Cortex of kidney (tissue), 1 donor: ENCODE measurements at places on chromosomes 1 and 21.

DNA sequence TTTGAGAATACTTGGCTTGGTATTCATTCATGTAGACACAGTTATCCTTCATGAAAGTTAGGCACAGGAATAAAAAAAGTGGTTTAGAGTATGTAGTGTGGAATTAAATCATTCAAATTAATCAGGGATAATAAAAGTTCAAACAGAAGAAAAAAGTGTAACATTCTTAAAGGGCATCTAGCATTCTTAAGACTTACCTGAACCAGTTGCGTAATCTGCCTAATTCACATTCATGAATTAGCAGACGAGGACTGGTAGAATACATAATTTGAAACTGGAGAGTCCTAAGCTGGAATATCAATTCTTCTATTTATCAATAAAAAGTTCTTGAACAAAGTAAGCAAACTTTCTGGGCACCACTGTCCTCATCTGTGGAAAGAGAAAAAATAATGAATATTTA is 157.0 kb upstream of the DEPDC1 start:
- DNase-seq = no peak

- no peak for DNase-seq
Observed at GRCh38 chr21:34545079-34545884, 33.3 kb upstream of the KCNE1 start.

DNA sequence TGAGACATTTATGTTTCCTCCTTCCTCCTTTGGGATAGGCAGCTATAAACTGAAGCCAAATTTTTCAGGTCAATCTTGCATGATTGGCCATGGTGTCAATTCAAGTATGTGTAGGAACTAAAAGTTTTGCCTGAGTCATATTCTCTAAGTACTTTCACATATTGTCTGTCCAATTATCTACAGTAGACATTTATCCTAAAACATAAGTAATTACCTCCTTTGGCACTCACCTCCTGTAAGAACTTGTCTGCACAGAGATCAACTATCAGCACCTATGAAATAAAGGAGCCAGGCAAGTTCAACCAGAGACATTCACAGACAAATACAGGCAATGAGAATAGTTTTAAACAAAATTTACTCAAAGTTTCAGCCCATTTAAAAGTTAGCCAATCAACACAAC is 14.2 kb upstream of the BCAS2 start:
- DNase-seq = no peak

GRCh38 chr1:167273027-167273800 is 52.5 kb downstream of the POU2F1 start:
- no peak for DNase-seq

DNA sequence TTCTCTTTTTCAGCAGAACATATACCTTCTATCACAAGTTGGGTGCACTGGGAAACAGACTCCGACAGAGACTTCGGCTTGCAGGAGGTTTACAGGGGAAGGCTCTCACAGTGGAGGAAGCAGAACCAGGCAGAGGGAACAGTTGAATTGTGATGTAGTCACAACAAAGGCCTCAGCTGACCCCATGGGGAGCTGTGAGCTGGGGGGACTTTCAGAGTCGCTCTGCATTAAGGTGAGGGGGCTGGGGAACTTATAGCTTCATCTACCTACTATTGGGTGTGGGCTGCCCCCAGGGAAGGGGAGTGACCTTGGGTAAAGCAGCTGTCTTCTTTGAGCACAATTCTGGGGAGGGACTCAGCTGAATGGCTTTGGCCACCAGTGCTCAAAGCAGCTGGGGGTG is 94.9 kb upstream of the POU3F1 start:
- DNase-seq = no peak

DNA sequence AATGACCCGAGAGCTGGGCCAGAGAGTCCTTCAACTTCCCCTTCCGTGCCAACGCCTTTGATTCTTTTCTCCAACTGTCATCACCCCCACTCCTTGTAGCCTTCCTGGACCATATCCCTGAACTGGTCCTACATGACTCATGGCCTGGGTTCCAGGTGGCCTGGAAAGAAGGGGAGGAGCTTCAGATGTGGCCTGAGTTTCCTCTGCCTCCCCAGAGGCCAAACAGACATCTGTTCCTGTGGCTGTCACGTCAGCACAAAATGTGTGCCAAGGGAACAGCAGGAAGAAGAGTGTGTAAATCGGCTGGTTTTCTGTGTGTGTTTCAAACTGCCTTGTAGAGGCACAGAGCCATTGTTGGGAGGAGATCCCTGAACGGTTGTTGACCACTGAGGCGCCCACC is 24.9 kb upstream of the KIRREL1 start:
- DNase-seq = no peak

DNA sequence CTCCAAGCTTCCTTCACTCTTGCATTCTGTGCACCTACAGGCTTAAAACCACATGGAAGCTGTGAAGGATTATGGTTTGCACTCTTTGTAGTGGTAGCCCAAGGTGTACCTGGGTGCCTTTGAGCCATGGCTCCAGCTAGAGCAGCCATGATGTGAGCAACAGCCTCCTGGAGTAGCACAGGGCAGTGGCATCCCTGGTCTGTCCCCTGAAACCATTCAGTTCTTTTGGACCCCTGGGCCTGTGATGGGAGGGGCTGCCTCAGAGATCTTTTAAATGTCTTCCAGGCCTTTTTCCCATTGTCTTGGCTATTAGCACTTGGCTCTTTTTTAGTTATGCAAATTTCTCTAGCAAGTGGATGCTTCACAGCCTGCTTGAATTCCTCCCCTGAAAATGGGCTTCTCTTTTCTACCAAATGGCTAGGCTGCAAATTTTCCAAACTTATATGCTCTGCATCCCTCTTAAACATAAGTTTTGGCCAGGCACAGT is 47.4 kb downstream of the CLCA4 start:
- no peak for DNase-seq

- no peak for DNase-seq
Observed at GRCh38 chr1:237386362-237387143, 344.6 kb downstream of the RYR2 start.

GRCh38 chr1:119061700-119062099 is 73.6 kb upstream of the TBX15 start:
- DNase-seq = no peak

GRCh38 chr1:184072376-184072775 is 20.8 kb downstream of the TSEN15 start:
- DNase-seq = no peak

- DNase-seq = no peak
Observed at GRCh38 chr1:12275370-12275769, 45.5 kb downstream of the VPS13D start.

DNA sequence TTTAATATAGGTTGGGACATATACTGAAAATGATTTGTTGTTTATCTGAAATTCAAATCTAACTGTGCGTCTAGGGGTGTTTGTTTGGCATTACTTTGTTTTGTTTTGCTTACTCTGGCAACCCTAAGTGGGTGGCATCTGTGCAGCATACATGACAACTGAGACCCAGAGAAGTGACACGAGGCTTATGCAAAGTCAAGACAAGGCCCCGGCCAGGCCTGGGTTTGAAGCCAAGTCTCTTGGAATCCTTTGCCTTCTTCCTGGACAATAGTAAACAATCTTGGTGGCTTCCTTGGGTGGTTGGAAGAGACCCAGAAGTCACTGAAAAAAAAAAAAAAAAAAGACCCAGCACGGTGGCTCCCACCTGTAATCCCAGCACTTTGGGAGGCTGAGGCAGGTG is 197.6 kb upstream of the TMEM51 start:
- DNase-seq = no peak

GRCh38 chr1:52142220-52143183 is 613 bp downstream of the ZFYVE9 start:
- DNase-seq = no peak

DNA sequence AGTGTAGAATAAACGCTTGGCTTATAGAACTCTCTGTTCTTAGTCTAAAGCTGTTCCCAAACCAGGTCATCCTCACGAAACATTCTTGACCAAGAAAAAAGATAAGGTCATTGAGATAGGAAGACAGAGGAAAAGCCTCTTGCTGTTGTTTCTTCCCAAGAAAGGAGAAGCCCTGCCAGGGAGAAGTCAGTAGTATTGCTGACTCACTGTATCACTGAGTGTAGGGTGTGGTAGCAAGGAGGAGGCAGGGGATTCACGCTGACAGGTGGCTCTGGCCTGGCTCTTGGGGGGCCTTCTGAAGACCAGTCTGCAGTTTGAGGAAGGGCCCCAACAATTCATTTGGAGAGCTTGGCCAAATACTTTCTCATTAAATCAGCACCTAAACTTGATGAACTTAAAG is 97.8 kb downstream of the CD247 start:
- no peak for DNase-seq

DNA sequence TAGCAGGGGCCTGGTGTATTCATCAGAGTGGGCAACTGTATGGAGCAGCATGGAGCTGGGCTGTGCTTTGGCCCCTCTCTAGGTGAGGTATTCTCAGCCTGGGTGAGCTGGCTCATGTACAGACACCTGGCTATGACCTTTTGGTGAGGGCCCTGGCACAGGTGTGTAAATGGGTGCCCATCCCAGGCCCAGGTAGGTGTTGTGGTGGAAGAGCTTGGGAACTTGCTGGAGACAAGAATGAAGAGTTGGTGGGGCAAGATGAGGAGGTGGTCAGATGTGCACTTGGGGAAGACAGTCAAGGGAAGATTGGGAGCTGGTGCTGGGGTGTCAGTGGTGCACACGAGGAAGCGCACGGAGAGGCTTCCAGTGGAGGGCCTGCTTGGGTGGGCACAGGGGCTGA is 95.5 kb downstream of the TRIM11 start:
- no peak for DNase-seq

DNA sequence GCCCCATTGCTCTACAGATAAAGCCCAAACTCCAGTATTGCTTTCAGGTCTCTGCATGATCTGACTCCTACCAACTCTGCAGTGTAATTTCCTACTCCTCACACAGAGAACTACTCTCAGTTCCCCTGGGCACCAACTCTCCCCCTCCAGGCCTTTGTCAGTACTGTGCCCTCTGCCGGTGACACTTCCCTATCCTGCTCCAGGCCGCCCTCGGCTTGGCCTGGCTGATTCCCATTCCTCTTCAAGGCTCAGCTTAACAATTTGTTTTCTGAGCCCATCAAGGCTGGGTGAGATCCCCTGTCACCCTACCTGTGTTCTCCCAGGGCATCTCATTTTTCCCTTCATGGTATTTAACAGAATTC is 2.6 kb downstream of the SLAMF8 start:
- no peak for DNase-seq

GRCh38 chr1:99445486-99445885 is 181.2 kb downstream of the PLPPR4 start:
- no peak for DNase-seq

DNA sequence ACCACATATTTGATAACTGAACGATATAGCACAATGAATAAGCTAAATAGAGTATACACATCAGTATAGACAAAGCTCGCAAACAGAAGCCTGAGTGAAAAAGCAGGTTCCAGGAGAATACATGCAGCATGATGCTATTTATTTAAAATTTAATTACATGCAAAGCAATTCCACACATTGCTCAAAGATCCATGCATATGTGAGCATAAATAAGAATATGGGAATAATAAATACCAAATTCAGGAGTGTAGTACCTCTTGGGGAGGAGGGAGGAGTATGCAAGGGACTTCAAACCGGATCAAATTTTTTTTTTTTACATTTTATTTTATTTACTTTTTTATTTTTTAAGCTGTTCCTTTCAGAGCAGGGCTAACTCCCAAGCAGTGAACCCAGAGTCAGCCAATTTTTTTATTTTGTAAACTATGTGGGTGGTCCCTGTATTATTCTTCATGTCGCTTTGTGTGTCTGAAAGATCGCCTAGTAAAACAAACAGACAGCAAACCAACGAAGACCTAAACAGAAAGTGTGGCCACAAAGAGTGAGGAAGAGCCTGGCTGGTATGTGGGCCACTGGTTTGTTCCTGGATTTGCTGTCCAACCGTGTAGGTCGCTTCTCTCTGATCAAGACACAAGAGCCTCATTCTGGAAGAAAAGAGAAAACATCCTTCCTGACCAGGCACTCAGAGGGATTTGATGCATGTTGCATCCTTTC is 4.2 kb upstream of the SHISAL2A start:
- no peak for DNase-seq

- DNase-seq = no peak
Observed at GRCh38 chr1:55057956-55058298, 18.6 kb downstream of the PCSK9 start.

GRCh38 chr1:84712276-84712874 is 22.1 kb upstream of the SSX2IP start:
- DNase-seq = no peak

- DNase-seq = no peak
Observed at GRCh38 chr1:165367375-165367993, 11.0 kb upstream of the LMX1A start.

- DNase-seq = no peak
Observed at GRCh38 chr1:172179918-172180317, 240.6 kb upstream of the C1orf105 start.

DNA sequence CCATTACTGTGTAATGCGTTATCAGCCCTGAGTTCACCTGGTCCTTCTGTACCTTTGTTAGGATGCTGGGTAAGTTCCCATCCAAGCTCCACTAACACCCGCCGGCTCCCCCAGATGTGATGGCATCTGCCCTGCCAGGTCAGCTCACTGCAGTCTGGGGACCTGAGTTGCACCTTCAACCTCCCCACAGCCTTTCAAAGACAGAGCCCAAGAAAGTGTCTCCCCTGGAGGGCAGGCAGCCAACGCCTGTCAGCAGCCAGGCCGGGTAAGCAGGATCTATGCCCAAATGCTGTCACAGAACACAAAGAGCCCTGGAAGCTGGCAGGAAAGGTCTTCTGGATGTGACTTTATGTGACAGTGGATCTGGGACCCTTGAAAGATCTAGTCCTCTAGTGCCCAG is 13.7 kb downstream of the MRAP start:
- DNase-seq = no peak

- no peak for DNase-seq
Observed at GRCh38 chr1:151720554-151720953, 768 bp upstream of the RIIAD1 start.

GRCh38 chr1:216332003-216332402 is 91.2 kb downstream of the USH2A start:
- DNase-seq = no peak

- DNase-seq = no peak
Observed at GRCh38 chr1:31923901-31924535, 14.2 kb downstream of the PTP4A2 start.

DNA sequence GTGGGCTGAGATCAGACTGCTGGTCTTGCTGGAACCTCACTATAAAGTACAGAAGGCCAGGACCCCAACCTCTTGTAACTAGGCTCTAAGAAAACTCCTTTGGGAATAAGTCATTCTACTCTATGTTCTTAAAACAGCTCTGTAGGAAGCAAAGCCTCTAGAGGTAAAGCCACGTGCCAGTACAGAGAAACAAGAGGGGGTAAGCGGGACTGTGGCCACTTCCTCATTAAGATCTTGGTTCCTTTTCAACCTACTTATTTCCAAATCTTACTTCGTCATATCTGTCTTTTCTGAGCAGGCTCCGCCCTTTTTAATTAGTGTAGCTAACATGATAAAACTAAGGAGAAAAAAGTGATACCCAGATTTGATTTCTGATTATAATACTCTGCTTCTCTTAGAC is 3.8 kb downstream of the NCSTN start:
- no peak for DNase-seq
